ENCODE measurements at places on chromosomes 7 and 10.

- DNase-seq: no peak
Measured at GRCh38 chr10:31947144-31947926, 18.7 kb upstream of the ARHGAP12 start.

DNA sequence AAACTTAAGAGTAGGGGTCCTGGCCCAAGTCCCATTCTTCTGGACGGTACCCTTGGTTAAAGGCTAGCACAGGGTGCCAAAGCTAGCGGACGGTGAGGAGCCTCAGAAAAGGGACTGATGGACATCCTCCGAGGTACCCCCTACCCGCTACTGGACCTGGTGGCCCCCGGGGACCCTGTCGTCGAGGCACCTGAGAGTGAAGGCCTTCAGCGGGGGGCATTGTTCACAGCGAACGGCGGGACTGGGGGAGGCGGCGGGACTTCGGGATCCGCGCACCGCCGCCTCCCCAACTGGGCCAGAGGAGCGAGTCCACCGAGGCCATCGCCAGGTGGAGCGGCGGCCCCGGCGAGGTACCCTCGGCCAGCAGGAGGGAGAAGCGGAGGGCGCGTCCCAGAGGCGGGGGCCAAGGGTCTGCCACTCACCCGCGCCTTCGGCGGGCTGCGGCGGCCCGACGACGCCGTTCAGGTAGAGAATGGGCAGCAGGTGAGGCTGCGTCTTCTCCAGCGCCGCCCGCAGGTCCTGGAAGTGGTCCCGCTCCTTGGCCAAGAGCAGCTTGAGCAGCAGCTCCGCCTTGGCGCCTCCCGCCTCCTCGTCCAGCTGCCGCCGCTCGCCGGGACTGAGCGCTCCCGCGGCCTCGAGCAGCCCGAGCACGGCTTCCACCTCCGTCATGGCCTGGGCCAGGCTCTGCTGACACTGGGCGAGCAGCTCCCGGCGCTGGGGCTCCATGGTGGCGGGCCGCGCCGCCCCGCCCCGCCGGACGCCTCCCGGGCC is 575 bp downstream of the DLG5 start:
- peak; percentile 44 for DNase-seq

- peak; percentile 58 for DNase-seq
Measured at GRCh38 chr7:155796381-155797261, 15.6 kb downstream of the SHH start.

DNA sequence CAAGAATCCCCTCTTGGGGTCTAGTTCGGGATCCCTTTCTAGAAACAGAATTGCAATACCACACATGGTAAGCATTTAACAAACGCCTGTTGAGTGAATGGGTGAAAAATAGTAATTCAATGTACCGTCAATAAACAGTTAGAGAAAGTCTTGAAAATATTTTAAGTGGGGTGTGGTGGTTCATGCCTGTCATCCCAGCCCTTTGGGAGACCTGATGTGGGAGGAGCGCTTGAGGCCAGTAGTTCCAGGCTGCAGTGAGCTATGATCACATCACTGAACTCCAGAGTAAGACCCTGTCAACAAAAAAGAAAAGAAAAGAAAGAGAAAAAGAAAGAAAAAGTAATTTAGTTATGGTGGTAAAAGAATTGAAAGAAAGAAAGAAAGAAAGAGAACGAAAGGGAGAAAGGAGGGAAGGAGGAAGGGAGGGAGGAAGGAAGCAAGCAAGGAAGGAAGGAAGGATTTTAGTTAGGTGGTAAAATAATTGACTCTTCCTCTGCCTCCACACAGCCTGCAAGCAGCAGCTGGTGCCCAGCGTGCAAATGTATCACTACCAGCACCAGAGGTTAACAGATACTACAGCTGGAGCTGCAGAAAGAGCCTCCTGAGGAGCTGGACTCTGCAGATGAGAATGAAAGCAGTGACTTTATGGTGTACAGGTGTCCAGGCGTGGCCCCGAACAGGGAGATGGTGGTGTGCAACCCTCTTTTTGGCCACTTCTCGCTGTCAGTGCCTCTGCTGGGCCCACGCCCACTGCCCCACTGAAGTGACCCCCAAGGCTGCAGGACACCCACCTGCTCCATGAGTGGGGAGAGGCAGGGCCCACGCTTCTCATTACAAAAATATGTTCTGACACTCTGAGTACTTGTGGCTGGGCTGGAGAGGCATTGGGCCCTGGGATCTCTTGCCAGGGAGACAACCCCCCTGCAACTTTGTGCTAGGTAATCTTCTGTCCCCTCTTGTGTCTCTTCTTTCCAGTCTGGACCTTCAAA is 135.4 kb downstream of the BAMBI start:
- DNase-seq: no peak

GRCh38 chr10:86209726-86210125 is 156.9 kb downstream of the GRID1 start:
- no peak for DNase-seq

DNA sequence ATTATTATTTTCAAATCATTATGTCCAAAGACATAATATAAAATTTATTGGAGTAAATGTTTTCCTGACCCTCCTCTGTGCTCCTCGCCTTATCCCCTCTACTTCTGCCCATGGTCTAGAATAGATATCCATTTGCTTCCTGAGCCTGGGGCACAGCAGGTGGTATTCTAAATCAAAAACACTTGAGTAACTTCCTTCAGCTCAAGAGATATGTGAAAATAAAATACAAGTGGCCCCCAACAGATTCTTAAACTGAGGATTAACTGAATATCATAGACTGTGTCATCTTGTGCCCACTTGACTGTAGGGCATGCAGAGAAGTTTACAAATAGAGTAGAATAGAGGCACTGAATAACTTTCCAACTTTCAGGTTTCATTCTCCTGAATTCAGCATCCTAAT is 59.1 kb downstream of the HGF start:
- no peak for DNase-seq

GRCh38 chr10:79189853-79190435 is 121.2 kb downstream of the ZMIZ1 start:
- no peak for DNase-seq

- no peak for DNase-seq
Measured at GRCh38 chr10:5618042-5618441, 48.4 kb downstream of the ASB13 start.

DNA sequence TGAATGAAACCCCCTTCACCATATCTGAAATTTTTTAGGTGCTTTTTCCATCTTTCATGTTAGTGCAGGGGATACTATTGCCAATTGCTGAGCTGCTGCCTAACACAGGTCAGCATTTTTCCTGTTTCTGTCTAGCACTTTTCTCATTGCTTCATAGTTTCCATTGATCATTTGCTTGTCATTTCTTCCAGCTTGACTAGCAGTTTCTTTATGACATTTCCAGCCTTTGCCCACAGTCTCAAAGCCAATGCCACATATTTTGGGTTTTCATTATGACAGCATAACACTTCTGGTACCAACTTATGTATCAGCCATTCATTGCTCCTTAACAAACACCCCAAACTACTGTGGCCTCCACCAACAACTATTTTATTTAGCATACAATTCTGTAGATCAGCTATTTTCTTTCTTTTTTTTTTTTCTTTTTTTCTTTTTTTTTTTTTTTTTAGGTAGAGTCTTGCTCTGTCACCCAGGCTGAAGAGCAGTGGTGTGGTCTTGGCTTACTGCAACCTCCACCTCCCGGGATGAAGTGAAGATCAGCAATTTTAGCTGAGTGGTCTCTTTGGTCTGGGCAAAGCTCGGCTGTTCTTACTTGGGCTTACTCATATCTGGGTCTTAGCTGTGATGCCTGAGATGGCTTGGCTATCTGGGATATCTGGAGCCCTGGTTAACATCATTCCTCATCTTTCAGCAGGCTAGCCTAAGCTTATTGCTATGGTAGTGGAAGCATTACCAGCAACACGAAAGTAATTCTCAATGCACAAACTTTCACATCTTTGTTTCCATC is 102.3 kb downstream of the EPC1 start:
- no peak for DNase-seq
